ENCODE measurements at places on chromosomes 3 and 15. TPM values are rescaled to one million over a fixed set of nuclear protein-coding genes. Genes with fewer than 3 reads are reported as not detected.

CRTAP gene
- total RNA-seq = 302 TPM

ROPN1 gene
- 1.3 TPM for total RNA-seq

MUC13 gene
- not detected for total RNA-seq

ITIH4 gene
- 0.68 TPM for total RNA-seq

IL1RAP gene
- 22.5 TPM for total RNA-seq

IQCF5 gene
- total RNA-seq = not detected

FANCD2OS gene
- total RNA-seq = not detected

Data from RPMI7951 (cell line).